ENCODE measurements at places on chromosomes 11 and 22. TPM values are rescaled to one million over a fixed set of nuclear protein-coding genes. Genes with fewer than 3 reads are reported as not detected.

- peaks cover 13% of the 10 kb centered on the region for H3K4me1 ChIP-seq
- no peak for DNase-seq
- no peaks in the 10 kb centered on the region for H3K27me3 ChIP-seq
- H3K4me3 ChIP-seq, result no peak overlapping the region
- no peaks in the 10 kb centered on the region for H3K36me3 ChIP-seq
- no peak overlapping the region for H3K27ac ChIP-seq
These were observed 1279.5 kb upstream of the TENM4 start for GRCh38 chr11:80720295-80720694.

GRCh38 chr22:26481694-26482093 is 1.9 kb downstream of the HPS4 start:
- H3K4me3 ChIP-seq, result no peak overlapping the region
- peaks cover 17% of the 10 kb centered on the region for H3K4me1 ChIP-seq
- H3K36me3 ChIP-seq, result peaks cover 8% of the 10 kb centered on the region
- no peak overlapping the region for H3K27ac ChIP-seq
- no peak for DNase-seq

The TMA7B gene
- total RNA-seq, result not detected

The PKP3 gene
- 0.09 TPM for total RNA-seq

All from cardiac muscle cell (in vitro differentiated cells and primary cell).